GM12891 (cell line): ENCODE measurements at places on chromosomes 16 and 17.
A peak's percentile ranks its signal among the peaks of the same experiment; 100 is the strongest.

- no peak for DNase-seq
Measured at GRCh38 chr17:1769822-1770477, 8.1 kb downstream of the SERPINF1 start.

- no peak for DNase-seq
Measured at GRCh38 chr17:13346996-13347762, 254.6 kb downstream of the HS3ST3A1 start.

DNA sequence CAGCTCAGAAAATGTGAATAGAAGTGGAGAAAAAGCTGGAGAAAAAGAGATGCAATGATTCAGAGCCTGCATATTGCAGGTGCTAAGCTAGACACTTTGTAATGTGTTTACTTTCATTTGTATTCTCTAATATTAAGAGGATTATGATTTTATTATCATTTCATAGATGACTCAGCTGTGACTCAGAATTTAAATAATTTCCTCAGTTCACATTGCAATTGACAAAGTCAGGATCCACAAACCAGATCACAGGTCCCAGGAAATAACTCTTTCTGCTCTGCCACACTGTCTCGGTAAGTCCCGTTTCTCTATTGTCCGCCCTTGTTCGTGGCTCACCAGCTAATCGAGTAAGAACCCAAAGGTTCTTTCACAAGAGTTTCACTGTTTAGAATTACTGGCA, 235.4 kb upstream of the MON1B start:
- DNase-seq, result no peak

DNA sequence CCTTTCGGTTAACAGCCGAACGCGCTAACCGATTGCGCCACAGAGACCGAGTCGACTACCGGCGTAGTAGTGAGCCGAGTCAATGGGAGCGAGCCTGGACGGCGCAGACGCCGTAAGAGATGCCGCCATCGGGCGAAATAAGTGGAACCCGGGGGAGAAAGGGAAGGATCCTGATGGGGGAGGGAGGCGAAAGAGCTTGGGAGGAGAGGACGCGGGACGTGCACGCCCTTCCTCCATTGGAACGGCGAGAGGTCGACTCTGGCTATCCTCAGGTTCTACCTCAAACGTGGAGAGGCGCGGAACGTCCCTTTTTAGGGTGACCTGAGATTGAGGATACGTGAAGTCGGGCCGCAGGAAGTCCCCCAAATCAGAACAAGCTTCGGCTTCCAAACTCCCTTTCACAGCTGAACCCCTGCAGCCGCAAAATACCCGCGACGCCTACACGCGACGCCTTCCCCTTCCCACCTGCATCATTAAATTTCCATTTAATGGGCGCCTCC, 683 bp upstream of the PSMB3 start:
- no peak for DNase-seq

DNA sequence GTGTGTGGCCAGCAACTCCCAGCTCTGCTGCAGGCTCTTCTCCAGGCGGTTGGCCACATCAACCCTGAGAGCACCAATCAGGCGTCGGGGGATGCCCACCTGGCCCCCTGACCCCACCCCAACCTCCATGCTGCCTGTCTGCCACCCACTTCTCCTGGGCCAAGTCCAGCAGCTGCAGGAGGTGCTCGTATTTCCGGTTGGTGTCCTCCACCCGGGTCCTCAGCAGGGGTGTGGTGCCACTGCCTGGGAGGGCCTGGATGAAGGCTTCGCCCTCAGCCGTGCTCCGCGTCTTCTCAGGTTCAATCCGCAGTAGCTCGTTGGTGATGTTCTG, 44.6 kb downstream of the UBN1 start:
- DNase-seq, result no peak

DNA sequence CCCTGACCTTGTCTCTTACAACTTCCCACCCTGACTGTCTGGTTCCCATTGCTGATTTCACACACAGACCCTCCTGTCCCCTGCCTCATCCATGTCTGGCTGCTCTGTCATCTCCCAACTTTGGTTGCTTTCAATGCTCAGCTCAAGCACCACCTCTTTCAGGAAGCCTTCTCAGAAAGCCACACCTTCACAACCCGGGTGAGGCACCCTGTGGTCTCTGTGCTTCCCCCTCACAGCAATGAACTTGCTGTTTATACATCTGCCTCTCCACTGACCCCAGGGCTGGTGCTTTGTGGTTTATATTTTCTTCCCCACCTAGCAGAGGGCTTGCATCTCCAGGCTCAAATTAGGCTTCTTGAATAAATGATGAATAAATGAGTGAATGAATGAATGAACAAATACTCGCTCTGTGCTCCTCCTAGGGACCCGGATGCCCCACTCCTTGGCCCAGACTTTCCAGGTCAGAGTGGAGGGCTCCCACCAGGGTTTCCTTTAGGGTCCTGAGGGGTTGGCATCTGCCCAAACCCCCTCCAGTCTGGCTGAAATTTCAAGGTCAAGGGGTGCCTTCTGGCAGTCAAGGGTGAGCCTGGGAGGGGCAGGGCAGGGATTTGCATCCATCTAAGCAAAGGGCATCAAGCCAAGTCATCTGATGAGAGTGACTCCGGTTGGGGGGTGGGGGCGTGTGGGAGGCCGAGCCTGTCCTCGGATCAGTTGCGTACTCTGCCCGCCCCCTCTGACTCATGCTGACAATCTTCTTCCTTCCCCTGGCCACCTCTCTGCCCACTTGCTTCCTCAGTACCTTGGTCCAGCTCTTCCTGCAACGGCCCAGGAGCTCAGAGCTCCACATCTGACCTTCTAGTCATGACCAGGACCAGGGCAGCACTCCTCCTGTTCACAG, at the start of gene ITGAX:
Gene ITGAX, plus strand, starts transcription at position 783 of the 898 bp plus-strand sequence. Its CDS starts 79 bp downstream, at position 862.
- DNase-seq, result peak; percentile 77

GRCh38 chr17:65548269-65548969, 13.0 kb downstream of the AXIN2 start:
- no peak for DNase-seq

GRCh38 chr17:37662353-37662752, 19.1 kb upstream of the DDX52 start:
- no peak for DNase-seq

- no peak for DNase-seq
Measured at GRCh38 chr17:32516940-32517701, 30.3 kb downstream of the CDK5R1 start.

DNA sequence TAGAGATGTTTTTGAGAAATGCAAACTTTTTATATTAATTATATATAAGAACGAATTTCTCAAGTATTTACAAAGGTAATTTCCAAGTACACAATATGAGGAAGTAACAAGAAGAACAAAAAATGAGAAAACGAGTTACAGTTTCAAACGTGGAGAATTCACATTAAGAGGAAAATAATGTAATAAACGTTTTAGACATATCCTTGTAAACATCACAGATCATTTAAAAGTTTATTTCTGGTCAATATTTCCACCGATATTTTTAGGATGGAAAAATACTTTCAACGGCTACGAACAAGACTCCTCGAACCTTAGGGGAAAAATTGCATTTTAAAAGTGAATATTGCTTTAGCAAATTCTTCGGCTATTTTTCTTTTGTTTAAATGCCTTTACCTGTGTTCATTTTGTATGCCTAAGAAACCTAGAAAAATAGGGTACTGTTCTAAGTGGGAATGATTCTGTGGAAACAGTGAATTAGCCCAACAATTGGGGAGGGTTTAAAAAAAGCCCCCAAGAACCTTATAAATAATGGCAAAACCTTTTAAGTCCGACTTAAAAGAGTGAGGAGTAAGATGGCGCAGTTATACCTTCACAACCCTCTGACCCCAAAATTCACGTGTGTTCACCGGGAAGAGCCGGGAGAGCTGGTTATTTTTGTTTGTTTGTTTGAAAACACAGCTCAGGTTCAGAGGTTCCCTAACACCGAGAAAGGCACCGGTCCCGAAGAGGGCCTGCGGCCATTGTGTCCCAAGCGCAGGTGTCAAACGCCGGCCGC, 3.3 kb downstream of the HNF1B start:
- no peak for DNase-seq
